Renal cortical epithelial cell (primary cell): ENCODE measurements at places on chromosomes 13 and 19. TPM values are rescaled to one million over a fixed set of nuclear protein-coding genes. Genes with fewer than 3 reads are reported as not detected.

- DNase-seq = no peak
Measured at GRCh38 chr13:97120976-97121375, 101.2 kb upstream of the MBNL2 start.

- no peak for DNase-seq
Measured at GRCh38 chr13:25143706-25144105, 28.4 kb downstream of the AMER2 start.

The SIGLEC5 gene
- not detected in 2 replicates for total RNA-seq

The SSC5D gene
- total RNA-seq = 5.0 and 69.4 TPM in 2 replicates

DNA sequence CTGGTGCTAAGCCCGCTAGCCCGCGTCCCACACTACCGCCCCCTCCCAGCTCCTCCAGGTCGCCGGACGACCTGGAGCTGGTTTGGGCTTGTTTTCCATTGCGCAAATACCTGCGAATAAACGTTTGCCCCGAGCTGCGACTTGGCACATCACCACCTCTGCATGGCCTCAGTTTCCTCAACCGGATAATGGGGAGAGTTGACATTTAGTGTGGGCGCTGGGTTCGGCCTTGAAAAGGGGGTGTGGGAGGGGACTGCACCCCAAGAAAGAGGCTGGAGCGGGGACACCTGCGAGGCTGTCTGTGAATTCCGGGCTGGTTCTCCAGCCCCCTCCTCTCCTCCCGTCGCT, 11.0 kb upstream of the JUND start:
- peak; percentile 50 for DNase-seq

GRCh38 chr19:14023404-14024235, 4.3 kb upstream of the RLN3 start:
- peak; percentile 53 for DNase-seq

DNA sequence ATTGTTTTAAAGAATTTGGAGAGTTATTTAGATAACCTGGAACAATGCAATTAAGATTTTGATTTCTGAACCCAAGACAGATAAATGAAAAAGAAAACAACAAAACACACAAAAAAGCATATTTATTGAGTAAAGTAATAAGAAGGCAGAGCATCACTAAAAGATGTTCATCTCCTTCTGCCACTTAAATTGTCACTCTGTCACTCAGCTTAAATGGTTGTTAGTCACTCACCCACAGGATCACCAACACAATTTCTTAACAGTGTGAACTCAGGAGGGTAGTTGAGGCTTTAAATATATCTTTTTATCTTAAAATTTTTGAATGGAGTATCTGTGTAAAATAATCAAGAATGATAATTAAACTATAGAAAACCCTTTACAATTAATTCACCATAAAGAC, 1215.5 kb upstream of the PCDH20 start:
- DNase-seq = no peak

DNA sequence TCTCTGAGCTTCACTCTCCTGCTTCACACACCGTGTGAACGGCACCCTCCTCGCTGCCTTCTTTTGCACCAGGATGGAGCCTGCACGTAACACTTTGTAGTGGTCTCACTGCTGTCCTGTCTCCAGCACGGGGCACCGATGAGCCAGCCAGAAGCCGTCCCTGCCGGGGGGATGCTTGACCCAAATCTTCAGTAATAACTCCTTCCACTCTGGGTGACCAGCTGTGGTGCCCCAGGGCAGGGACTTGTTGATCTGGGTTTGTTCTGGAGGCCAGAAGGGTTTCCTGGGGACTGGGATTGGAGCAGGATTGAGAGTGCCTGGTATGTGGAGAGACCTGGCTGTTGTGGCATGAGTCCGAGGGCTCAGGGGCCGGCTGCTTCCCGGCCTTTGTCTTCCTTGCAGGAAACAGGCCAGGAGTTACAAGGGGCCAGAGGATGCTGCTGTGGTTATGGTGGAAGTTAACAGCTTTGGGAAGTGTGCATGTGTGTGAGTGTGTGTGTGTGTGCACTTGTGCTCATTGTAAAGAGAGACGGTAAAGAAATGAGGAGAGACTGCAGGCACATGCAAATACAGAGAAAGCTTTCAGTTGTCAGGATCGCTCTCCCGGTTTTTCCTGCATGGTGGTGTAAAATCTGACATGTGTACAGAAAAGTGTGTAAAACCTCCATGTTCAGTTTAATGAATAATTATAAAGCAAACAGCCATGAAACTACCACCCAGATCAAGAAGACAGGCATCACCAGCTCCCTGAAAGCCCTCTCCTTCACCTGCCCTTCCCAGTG, 18.9 kb downstream of the PAK4 start:
- DNase-seq = no peak

The KLF2 gene
- total RNA-seq = 0.17 and 0.45 TPM in 2 replicates

The NUP58 gene
- 60.9 and 86.1 TPM in 2 replicates for total RNA-seq

The GPALPP1 gene
- 22.1 and 32.5 TPM in 2 replicates for total RNA-seq

The PLVAP gene
- total RNA-seq = 0.10 and 0.52 TPM in 2 replicates

The CRB3 gene
- total RNA-seq = 57.4 and 121 TPM in 2 replicates

- DNase-seq = no peak
Measured at GRCh38 chr13:91526543-91527033, 128.2 kb downstream of the GPC5 start.

- no peak for DNase-seq
Measured at GRCh38 chr13:76833441-76833954, 52.7 kb downstream of the KCTD12 start.

The RGCC gene
- 1.9 and 3.0 TPM in 2 replicates for total RNA-seq

GRCh38 chr13:37539976-37540605, 58.5 kb downstream of the POSTN start:
- no peak for DNase-seq

DNA sequence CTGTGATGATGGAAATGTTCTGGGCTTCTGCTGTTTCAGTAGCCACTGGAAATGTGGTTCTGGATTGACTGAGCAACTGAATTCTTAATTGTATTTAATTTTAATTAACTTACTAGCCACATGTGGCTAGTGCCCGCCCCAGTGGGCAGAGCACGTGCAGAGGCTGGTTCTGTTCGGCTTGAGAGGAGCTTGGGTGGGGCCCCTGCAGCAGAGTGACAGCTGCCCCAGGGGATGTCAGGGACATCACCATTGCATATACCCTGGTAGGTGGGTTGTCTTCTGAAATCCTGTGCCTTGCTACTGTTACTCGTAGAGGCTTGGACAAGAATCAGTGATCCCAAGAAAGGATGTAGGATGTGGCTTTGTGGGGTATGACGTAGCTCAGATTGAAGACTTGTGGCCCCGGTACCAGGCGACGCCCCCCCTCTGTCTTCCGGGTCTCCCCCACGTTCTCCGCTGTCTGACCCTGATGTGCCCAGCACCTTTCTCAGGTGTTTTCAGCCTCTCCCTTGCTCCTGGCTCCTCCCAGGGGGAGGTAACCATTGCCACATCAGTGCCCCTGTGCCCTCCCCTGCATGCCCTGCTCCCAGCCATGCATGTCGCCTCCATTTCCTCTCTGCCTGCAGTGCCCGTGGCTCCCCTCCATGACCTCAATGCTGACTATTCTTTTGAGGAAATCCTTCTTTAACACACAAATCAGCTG, 102.6 kb upstream of the RNF113B start:
- DNase-seq = peak; percentile 91

- DNase-seq = no peak
Measured at GRCh38 chr13:28654276-28654675, 4.7 kb upstream of the POMP start.

The CEACAM21 gene
- not detected in 2 replicates for total RNA-seq

DNA sequence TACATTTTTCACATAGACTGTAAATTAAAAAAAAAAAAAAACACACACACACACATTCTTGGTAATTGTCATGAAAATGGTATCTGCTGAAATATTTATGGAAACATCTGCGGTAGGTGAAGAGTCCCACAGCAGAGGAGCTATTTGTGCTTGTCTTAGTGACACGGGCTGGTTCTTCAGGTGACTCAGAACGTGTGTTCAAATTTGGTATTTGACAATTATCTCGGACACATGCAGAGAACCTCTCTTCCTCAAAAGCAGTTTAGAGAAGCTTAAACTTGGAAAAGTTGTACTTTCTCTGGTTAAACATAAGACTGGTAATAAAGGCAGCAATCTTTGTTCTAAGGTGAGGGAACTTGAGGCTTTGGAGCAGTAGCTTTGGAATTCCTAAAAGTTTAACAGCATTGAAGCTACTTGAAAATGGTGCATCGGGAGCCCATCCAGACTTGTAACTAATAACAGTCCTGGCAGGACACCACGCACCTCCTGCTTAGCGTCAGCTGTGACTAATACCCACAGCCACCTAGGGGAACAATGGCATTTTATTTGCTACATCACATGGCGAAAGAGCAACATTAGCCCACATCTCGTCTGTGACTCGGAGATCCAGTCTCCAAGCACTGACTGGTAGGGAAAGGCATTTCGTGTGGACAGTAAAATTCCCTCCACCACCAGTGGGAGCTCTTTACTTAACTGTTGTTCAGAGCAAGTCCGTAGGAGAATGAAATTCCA, 1505.1 kb upstream of the SLC10A2 start:
- peak; percentile 96 for DNase-seq

DNA sequence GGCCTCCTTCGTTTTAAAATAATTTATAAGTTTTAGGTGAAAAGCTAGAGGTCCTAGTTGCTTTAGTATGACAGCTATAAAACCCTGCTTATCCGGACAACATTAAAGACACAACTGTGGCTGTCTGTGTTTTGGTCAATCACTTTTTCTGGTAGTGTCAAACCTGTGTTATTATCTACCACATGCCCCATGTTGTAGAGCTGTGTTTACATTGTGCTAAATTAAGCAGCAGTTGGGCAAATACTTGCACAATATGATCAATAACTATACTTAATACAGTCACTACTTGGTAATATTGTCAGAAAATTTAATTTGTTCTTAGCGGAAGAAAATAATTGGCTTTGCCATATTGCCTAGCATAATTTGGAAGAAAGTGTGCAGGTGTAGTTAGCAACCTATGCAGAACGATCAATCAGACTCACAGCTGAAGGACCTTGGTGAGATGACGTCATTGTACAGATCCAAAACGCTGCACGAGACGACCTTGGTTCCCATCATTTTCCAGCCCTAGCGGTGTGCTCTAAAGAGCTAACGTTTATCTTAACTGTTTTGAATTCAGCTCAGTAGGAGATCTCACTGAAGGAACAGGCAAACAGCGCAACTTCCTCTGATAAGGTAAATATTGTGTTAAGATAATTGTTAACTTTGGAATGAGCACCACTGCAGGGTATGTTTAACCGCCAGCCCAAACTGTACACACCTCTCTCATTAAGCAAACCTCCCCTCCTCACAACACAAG, 476.6 kb downstream of the IRS2 start:
- DNase-seq = peak; percentile 34

DNA sequence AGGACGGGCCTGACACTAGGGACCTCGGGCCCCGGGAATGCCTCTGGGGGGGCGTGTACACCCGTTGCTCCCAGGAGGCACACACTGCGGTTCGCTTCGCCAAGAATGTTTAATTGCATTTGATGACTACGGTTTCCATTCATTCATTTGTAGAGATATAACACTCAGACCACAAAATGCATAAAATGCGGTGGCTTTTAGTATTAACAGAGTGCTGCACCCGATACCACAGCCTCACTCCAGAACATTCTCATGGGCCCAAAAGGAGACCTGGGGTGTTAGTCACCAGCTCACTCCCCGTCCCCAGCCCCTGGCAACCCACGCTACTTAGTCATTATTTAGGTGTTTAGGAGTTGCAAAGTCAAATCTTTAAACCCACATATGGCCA, 21.8 kb downstream of the HCN2 start:
- peak; percentile 95 for DNase-seq

GRCh38 chr19:18683958-18684641, 620 bp downstream of the CRTC1 start:
- DNase-seq = no peak

DNA sequence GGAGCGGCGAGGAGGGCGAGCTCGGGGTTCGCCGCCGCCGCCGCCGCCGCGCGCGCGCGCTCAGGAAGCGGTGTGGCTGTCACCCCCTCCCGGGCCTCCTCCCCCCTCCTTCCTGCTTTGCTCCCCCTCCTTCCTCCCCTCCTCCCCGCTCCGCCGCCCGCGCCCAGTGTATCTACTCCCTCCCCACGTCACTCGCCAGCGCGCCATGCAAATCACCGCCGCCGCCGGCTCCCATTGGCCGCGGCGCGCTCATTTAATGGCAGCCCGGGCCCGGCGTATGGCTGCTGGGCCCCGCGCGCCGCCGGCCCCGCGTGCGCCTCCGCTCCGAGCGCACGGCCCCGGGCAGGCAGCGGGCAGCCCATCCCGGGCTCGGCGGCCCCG, 335 bp upstream of the SOX1 start:
- no peak for DNase-seq

DNA sequence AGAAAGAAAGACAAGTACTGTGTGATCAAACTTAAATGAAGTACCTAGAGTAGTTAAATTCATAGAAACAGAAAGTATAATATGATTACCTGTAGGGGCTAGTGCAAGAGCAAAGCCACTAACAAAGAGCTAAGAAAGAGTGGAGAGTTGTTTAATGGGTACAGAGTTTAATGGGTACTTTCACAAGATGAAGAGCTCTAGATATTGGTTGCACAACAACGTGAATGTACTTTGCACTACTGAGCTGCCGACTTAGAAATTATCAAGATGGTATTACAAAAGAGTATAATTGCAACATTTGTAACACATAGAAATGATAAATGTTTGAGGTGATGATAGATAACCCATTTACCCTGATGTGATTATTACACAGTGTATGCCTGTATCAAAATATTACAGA, 140.3 kb upstream of the GPC6 start:
- DNase-seq = peak; percentile 8
